ENCODE measurements at places on chromosomes 1 and 21.

GRCh38 chr1:44693159-44693558 lies 18.6 kb downstream of the ARMH1 start:
- DNase-seq, result no peak

DNA sequence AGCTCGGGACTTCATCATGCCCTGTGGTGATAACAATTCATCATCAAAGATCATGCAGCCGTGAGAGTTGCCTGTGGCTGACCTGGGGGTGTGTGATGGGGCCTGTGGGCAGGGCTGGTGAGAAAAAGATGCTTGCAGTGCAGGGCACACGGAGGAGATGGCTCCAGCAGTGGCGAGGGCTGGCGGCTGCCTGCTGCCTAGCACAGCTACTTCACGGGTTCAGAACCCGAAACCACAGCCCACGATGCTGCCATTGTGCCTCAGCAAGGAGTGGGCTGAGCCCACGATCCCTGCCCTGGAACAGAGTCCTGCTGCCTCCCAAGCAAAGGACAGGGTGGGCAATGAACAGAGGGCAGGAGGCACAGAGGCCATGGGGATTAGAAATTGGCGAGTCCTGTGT lies 631 bp upstream of the KRTAP10-9 start:
- no peak for DNase-seq

DNA sequence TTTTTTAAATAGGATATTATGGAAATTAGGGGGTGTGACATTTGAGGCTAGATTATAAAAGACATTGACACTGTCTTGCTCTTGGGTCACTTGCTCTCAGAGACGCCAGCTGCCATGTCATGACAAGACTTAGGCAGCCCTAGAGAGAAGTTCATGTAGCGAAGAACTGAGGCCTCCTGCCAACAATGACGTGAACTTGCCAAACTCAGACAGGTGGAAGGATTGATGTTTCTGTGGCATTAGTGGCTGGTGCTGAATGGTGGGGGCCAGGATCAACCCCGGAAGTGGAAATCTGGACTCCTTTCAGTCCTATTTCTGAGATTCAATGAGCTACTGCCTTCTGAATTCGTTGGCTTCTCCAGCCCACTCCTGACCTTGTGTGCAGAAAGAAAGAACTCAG lies 14.7 kb downstream of the NCF2 start:
- no peak for DNase-seq

DNA sequence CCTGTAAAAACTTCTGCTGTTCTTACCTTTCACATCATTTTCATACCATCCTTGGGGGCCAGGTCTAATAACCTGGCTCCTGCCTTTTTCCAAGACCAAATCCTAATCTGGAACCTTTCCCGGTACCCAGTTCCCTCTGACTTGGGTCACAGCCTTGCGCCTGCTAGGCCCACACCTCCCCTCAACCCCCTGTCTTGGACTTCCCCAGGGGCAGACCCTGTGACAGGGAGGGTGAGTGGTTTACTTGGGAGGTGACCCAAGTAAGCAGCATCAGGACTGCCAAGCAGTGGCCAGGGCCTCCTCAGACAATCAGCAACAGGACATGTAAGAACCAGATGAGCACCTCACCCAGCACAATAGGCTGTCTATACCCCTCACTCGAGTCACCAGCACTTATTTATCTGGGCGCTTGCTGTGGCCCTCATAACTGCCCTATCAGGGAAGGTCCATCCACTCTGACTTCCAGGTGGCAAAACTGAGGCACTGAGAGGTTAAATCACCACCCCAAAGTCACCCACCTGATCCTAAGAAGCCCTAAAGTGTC lies 124.7 kb downstream of the MATN1 start:
- no peak for DNase-seq

GRCh38 chr1:67931198-67931597 lies 97.9 kb upstream of the GNG12 start:
- DNase-seq, result no peak

DNA sequence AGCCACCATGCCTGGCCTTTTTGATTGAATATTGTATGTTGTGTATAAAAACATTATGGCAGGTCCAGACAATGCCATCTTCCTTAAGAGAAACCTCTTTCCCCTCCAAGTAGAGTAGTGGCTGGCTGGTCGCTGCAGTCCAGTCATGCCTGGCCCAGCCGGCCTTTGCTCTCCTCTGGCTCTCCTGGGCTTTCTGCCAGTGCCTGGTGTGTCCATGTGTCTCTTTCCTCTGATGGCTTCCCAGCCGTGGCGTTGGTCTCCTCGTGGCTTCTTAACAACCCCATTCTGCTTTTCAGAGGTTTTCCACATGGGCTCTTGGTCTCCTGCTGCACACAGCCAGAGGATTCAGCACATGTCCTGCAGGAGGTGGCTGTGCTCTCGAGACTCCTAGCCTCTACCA lies 58.7 kb downstream of the DIP2A start:
- no peak for DNase-seq

DNA sequence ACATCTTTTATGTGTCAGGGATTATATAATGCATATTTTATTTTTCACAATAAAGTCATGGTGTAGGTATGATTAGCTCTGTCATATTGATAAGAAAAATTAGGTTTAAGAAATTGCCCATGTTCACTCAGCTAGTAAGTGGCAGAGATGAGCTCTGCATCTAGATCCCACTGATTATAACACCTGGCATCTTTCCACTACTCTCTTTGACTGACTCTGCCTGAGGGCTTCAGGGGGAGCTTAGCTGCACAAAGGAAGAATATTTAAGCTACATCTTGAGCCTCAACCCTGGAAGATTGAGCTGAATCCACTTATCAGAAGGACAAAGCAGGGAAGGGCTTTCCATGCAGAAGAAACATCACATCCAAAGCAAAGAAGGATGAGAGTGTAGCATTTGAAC lies 190.4 kb downstream of the MIS18A start:
- no peak for DNase-seq

DNA sequence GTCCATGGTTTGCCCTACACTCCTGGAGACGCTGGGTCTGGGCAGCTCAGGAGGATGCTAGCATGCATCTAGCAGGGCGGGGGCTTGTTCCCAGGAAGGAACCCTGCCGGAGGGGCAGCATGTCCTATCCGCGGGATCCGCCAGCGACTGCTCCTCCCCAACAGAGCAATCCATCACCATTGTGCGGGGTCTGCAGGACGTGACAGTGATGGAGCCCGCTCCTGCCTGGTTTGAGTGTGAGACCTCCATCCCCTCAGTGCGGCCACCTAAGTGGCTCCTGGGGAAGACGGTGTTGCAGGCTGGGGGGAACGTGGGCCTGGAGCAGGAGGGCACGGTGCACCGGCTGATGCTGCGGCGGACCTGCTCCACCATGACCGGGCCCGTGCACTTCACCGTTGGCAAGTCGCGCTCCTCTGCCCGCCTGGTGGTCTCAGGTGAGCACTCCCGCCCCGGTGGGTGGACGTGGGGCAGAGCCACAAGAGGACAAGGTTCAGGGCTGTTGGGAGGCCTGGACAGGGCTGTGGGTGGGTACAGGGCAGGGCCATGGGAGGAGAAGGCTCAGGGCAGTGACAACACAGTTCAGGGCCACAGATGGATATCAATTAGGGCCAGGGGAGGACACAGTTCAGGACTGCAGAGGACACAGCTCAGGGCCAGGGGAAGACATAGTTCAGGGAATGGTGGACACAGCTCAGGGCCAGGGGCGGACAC lies 71.3 kb downstream of the OBSCN start:
- DNase-seq, result no peak

GRCh38 chr1:147633759-147634158 lies 36.6 kb downstream of the ACP6 start:
- no peak for DNase-seq

DNA sequence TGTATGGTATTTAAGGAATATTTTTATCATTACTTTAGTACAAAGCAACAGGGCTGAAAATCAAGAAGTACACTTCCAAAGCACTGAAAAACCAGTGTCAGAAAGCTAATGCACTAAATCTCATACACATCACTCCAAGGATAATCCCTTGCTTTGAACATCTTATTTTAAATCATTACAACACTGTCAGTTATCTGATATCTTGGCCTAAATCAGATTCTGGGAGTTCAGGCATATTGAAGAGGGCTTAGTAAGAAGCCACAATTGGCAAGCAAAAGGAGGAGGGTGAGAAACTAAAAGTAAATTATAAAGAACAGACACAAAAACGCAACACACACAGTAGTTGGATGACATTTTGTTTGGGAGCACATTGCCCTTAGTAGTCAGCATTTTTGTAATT lies 448.4 kb downstream of the PCP4 start:
- no peak for DNase-seq

DNA sequence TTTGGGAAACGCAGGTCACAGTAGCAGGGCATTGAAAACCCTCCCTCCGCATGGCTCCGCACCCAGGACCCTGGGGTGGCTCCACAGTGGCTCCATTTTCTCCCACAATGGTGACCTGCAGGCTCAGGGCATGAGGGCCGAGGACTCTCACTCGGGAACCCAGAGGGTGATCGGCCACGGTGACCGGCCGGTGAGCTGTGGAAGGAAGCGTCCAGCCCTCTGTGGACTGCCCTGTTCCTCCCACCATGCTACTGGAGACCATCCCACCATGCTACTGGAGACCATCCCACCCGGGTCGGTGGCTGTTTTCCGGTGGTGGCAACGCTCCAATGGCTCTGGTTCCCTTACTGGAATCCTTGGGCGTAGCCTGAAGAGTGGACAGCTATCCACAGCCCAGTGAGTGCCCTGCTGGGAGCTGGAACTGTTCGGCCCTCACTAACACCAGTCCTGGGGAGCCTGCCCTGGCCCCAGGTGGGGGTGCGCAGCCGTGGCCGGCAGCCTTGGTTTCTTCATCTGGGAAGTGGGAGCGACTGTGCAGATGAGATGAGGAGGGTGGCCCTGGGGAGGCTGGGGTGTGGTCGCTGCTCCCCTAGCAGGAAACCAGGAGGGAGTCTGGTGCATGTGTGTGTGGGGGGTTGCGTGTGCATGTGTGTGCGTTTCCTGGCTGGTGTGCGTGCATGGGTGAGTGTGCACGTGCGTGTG lies 59.6 kb downstream of the PRDM16 start:
- no peak for DNase-seq

Data from NCI-H526 treated with DMSO at 0.1 percent for 48 hours (cell line).